ENCODE measurements at places on chromosomes 3 and 15.

DNA sequence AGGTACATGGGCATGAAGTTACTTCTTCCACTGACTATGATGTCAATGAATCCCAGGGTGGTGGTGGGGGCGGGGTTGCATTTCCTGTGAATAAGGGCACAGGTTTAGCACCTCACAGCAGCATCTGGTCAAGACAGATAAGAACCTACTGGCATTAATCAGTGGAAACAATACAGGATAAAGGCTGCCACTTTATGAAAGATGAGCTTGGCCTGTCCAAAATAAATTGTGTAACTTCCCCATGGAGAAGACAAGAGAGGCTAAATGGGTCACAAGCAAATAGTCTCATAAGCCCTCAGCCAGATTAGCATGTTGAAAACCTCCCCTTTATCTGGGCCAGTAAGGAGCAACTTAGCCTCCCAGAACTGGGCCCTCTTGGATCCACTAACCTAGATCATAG, 27.4 kb upstream of the PLSCR2 start:
- no peak for DNase-seq

DNA sequence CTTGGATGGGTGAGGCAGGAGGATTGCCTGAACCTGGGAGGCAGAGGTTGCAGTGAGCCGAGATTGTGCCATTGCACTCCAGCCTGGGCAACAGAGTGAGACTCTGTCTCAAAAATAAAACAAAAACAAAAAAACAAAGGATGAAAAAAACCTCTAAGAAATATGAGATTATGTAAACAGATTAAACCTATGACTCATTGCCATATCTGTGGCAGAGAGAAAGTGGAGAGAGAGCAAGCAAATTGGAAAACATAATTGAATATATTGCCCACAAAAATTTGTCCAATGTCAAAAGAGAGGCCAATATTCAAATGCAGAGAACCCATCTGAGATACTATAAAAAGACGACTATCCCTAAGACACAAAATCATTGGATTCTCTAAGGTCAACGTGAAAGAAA, 1106.0 kb downstream of the OTOL1 start:
- DNase-seq = no peak

- no peak for DNase-seq
These were observed 146.2 kb downstream of the GREM1 start for GRCh38 chr15:32864051-32864450.

- no peak for DNase-seq
These were observed 486.7 kb downstream of the IL5RA start for GRCh38 chr3:2623436-2623835.

- DNase-seq = no peak
These were observed 3.6 kb downstream of the RNF168 start for GRCh38 chr3:196499807-196500524.

- DNase-seq = no peak
These were observed 31.3 kb downstream of the LRRC28 start for GRCh38 chr15:99282586-99282985.

GRCh38 chr3:131381445-131382291, at the start of gene NUDT16:
NUDT16 (plus strand) TSS chr3:131381774; CDS start chr3:131381805, 31 bp downstream.
- peak; percentile 92 for DNase-seq
